ENCODE measurements at places on chromosomes 3 and 15.

GRCh38 chr3:138099417-138099816, 16.0 kb downstream of the DZIP1L start:
- no peak for DNase-seq

GRCh38 chr3:177960014-177960413, 576.2 kb upstream of the KCNMB2 start:
- no peak for DNase-seq

DNA sequence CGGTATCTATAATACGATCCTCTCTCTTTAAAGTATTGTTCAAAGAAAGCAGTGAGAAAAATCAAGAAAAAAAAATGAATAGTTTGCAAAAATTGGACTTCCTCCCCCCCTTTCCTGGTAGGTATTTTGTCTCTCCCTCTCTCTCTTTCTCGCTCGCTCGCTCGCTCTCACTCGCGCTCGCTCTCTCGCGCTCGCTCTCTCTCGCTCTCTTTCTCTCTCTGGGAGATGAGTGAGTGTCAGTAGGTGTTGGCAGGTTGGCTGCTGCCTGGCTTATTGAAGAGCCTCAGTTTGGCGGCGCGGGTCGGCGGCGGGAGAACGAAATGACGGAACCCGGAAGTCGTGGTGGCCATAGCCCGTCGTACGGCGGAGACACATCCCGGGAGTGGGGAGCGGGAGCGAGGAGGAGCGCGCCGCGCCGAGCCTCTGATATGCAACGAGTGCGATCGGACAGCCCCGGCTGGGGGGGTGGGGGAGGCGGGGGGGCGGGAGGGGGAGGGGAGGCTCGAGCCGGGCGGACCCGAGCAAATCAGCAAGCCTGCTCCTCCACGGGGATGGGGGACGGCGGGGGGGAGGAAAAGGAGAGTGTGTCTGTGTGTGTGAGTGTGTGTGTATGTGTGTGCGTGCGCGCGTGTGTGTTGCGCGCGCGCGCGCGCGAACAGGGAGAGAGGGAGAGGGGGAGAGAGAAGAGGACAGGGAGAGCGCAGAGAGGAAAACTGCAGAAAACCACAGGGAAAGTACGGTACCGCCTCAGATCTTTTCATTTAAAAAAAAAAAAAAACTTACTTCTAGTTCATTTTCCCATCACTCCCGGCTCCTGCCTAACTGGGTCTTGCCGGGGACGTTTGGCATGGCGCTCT, at the start of gene MEIS2:
MEIS2 (minus strand) TSS at position 441 of the 857 bp plus-strand sequence. CDS start 1,083 bp downstream, outside the sequence.
- peak; percentile 89 for DNase-seq

DNA sequence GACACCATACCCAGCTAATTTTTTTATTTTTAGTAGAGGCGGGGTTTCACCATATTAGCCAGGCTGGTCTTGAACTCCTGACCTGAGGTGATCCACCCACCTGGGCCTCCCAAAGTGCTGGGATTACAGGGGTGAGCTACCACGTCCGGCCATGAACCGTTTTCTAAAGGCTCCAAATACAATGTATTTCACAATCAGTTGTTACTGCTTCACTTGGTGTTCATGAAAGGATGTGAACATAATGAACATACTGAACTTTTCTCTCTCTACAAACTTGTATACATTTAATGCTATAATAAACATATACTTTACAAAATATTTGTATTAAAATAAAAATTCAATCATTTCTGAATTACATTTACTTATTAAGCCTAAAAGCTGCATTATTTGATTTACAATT, 28.9 kb downstream of the TBL1XR1 start:
- DNase-seq = no peak

DNA sequence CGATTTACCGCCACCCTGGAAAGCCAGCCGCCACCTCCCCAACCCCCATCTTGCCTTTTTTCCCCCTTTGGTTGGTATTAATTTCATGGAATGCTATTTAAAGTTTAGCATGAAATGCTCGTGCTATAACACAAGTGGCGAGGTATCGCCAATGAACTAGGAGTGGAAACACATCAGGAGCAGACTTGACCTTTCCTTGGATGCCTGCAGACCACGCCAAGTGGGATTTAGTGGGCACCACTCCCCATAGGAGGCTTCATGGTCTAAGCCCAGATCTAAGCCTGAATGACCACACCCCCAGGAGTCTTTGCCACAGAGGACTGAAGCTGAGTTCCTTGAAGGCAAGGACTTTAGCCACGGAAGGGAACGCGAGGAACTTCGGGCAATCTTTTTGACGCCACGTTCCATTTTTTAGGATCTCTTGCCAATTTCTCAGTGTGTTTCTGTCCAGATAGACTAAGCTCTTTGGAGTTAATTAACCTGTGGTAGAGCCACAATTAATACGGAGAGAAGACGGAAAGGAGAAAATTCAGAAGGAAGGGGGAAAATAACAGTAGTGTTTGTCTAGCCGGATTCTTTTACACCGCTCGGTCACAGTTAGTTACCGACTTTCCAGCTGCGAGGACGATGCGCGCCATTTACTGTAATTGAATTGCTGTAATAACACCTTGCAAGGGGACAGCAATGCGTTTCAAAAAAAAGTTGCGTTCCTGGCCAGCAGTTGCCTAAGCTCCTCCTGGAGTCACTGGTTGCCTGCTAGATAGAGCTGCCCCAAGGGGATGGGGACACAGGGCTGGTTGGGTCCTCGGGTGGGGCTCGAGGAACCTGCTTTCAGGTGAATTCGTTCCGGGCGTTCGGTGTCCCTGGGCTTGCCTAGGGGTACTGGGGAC, 37.1 kb downstream of the NR2F2 start:
- DNase-seq = no peak

- no peak for DNase-seq
These were observed 4.1 kb downstream of the EFCAB12 start for GRCh38 chr3:129424185-129424841.

Measured in pancreas (tissue), 10 donors.